ENCODE measurements at places on chromosomes 5 and 9.
A peak's percentile ranks its signal among the peaks of the same experiment; 100 is the strongest.

DNA sequence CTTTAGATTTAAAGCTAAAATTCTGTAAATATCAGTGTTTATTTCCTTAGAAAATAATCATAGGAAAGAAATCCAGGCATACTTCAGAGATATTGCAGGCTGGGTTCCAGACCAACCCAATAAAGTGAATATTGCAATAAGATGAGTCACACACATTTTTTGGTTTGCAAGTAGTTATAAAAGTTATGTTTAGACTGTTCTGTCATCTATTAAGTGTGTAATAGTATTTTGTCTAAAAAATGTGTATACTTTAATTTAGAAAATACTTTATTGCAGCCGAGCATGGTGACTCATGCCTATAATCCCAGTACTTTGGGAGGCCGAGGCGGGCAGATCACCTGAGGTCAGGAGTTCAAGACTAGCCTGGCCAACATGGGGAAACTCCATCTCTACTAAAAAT, 6.9 kb upstream of the RIC1 start:
- DNase-seq, result no peak

GRCh38 chr5:30103452-30104202, 1089.9 kb upstream of the CDH6 start:
- no peak for DNase-seq

GRCh38 chr5:8254674-8255073, 385.7 kb downstream of the MTRR start:
- DNase-seq, result no peak

DNA sequence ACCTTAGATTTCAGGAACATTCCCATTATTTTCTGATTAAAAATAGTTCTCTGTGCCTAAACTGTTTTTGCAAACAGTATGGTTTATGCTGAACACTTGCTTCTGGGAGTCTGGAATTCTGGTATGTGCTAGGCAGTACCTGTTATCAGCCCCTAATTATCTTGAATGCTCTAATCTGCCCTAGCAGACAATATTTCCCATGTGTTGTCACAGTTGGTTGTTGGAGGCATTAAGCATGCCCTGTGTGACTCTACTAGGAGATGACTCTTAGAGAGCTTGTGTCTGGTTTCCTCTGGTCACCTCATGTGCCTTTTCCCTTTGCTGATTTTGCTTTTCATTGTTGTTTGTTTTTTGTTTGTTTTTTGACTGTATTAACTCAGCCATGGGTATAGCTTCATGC, 36.6 kb downstream of the UHRF2 start:
- DNase-seq, result no peak

- no peak for DNase-seq
Observed at GRCh38 chr9:86955561-86955960, 8.3 kb upstream of the GAS1 start.

DNA sequence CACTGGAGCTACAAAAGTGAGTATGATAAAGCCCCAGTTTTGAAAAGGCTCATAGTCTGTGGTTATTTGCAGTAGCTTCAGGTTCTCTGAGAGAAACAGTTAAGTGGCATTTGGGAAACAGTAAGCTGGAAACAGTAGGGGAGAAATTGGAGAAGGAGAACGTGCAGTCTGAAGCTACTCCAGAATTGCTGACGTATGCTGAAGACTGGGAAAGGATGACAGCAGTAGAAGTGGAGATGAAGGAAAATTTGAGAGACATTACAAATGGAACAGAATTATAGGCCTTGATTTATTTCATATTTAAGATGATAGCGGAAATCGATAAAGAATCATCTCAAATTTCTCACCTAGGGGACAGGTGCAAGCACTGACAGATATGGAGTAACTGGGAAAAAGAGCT, 248.8 kb downstream of the CAAP1 start:
- DNase-seq, result no peak

DNA sequence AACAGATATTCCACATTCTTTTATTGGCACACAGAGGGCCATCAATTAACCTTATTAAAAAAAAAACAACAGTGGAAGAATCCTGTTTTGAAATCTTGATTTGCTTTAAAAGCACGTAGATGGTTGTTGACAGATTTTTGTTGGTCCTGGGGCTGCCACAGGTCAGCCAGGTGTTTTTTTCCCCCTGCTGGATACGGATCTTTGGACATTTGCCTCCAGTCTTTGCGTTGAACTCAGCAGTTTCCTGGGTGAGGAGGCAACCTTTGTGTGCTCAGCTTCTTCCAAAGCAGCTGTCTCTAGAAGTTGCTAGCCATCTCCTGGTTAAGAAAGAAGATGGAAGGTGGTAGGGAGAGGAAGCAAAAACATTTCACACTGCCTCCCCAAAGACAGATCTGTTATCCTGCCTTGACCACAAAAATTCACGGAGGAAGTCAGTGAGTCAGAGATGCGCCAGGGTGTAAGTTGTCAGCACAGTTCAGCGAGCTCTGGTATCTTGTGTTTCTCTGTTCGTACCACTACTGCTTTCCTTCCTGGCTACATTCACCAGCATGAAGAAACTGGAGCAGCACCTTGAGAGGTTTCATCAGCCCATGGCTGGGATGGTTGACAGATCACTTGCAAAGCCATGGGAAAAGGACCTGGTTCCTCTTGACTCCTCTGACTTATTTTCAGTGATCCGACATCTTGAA, 207.3 kb downstream of the ARHGAP26 start:
- DNase-seq, result peak; percentile 28

DNA sequence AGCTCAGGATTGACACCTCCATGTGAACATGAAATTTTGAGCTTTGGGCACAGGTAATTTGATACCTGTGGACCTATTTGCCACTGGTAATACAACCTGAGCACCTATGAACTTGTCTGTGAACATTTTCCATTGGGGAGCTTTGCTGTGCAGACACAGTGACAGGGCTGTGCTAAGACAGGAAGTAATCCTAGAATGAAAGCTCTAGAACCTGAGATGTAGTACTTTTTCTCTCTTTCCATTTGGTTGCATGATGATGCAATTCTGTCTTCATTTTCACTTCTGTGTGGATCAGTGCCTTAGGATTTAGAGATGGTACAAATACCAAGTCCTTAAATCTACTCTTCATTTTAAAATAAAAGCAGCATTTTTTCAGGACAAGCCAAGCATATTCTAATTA, 216.9 kb downstream of the NR3C1 start:
- no peak for DNase-seq

DNA sequence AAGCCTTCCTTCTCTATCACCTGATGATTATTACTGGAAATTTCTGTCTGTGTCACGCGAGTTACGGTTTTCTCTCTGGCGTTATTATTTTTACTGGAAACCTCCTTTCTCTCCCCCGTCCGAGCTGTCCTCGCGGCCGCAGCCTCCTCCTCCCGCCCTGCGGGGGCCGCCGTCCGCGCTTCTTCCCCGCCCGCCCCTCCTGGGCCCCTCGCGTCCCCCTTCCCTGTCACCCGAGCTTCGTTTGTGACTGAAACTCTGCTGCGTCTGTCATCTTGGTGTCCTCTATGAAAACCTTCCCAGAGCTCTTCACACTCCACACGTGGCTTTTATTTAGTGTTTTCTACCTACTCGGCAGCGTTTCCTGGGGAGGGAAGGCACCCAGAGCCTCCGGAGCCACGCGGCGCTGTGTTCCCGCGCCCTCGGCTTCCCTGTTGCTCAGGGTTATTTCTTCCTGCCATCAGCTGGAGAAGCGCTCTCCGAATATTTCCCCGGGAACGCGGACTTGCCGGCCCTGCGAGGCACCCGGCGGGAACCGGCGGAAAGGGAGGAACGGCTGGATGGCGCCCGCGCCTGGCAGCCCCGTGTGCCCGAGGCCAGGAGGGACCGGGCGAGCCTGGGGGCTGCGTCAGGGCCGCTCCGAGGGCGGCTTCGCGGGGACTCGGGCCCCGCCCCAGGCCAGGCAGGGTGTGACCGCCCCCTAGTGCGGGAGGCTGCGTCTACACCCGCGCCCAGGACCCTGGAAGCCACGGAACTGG, 33.9 kb downstream of the TRIP13 start:
- no peak for DNase-seq

DNA sequence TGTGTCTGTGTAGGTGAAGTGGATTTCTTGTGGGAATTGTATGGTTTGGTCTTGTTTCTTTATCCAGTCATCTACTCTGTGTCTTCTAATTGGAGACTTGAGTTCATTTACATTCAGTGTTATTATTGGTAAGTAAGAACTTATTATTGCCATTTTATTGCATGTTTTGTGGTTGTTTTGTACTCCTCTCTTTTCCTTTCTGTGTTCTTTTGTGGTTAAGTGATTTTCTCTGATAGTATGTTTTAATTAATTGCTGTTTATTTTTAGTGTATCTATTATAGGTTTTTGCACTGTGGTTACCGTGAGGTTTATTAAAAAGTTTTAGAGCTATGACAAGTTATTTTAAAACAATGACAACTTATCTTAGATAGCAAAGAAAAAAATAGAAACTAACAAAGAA, 8.1 kb downstream of the POLK start:
- no peak for DNase-seq

- no peak for DNase-seq
Observed at GRCh38 chr5:173515526-173515925, 100.9 kb downstream of the BOD1 start.

DNA sequence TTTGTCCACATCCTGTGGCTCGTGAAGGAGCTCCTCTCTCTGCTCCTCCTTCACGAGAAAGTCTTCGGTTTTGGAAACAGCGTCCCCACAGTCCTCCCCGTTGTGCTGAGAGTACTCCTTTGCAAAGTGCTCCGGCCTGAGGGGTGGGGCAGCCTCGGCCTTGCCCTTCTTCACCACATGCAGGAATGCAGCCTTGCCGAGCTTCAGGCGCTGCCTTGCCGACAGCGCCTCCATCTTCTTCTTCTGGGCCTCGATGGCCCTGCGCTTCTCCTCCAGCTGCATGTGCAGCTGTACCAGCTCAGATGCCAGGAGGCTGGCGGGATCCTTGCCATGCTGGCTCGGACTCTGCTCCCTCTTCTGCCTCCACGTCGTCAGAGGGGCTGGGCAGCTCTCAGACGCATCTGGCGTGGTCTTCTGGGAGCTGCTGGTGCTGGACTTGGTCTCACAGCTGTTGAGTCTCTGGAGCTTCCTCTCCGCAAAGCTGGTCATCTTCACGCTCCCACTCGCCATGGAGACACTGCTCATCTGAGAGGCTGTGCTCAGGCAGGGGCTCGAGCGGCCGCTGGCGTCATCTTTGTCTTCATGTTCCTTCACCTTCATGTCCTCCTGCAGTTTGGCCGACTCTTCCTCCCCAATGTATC, 85.5 kb downstream of the CAMSAP1 start:
- no peak for DNase-seq

GRCh38 chr9:128651798-128652197, 4.8 kb downstream of the DYNC2I2 start:
- no peak for DNase-seq

DNA sequence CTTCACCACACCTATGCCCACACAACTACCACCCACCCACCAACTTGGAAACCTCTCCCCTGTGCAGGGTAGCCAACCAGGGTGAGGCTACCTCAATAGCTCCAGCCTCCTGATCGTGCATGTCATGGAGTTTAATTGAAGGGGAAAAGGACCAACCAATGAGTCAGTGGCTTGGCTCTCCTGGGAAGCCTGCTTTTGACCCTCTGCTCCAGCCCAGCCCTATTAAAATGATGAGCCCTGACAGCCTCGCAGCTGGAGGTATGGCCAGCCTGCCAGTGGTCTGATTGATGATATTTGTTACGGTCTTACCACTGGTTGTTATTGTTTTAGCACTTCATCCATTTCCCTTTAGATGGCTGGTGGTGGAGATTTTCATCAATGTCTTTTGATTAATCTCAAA, 280.4 kb downstream of the SH3GL2 start:
- no peak for DNase-seq

DNA sequence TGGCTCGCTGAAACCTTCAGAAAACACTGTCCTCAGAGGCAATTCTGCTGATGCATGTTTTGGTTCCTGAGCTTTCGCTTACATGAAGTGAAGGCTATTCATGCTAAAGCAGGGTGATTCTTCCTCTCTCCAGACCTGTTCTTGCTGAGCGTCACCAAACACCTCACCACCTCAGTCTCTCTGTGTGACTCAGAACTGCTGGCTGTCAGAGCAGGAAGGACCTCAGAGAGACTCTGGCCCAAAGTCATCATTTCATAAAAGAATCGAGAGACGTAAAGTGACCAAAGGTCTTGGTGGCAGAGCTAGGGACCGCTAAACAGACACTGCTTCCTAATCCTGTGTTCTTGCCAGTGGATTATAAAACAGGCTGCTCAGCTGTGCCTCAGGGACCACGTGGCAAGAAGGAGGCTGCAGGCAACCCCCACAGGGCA, 73.8 kb downstream of the LHFPL2 start:
- no peak for DNase-seq

DNA sequence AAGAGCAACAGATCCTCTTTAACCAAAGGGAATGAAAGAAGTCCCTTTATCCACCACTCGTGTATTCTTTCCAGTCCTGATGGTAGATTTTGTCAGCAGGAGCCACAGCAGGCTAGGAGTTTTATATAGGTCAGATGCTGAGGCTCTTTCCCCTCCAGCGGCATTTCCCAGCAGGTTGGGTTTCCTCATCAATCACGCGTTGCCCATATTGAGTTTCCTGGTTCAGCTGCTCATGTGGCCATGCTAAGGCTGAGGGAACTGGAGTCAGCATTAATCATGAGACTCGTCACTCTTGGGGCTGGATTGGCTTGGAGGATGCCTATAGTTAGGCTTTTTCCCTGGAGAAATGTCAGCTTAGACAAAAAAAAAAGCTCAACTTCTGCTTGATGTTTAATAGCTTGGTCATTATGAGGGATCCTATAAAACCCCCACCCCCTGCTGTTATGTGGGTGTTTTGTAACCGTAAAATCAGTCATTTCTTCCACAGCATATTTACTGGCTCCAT, 193.4 kb upstream of the GAS1 start:
- DNase-seq, result no peak

Measured in activated naive CD4-positive, alpha-beta T cell treated with anti-CD3 and anti-CD28 coated beads, Interleukin-2, amount 50 U/mL, for 72 hours (primary cell).